ENCODE measurements at places on chromosomes 5 and 9. TPM values are rescaled to one million over a fixed set of nuclear protein-coding genes. Genes with fewer than 3 reads are reported as not detected.

Gene AQP3
- 6.6 TPM for total RNA-seq

Gene F12
- total RNA-seq, result 0.63 TPM

Gene GAS1
- 48.3 TPM for total RNA-seq

Gene CDKN2B-AS1
- total RNA-seq, result 5.6 TPM

Gene ALDH1A1
- 10.1 TPM for total RNA-seq

Gene FOXD4L5
- 0.09 TPM for total RNA-seq

Gene COX7C
- total RNA-seq, result 218 TPM

Gene IL4
- total RNA-seq, result not detected

Gene ABLIM3
- total RNA-seq, result 24.9 TPM

Gene TSSK1B
- 0.16 TPM for total RNA-seq

Gene GMCL2
- total RNA-seq, result not detected

Gene FREM1
- total RNA-seq, result 0.16 TPM

Gene ARHGEF28
- total RNA-seq, result 2.5 TPM

Gene TMC1
- under 0.01 TPM for total RNA-seq

Gene PCDHGB3
- total RNA-seq, result 5.1 TPM

Gene FBN2
- 14.7 TPM for total RNA-seq

Gene CTXN3
- not detected for total RNA-seq

Gene PHF2
- 10.6 TPM for total RNA-seq

Gene PPP3R2
- total RNA-seq, result 0.09 TPM

Data from bronchial smooth muscle cell (primary cell).